Erythroblast (primary cell): ENCODE measurements at places on chromosomes 13 and 19.

GRCh38 chr13:50721672-50721992 lies 121.9 kb downstream of the DLEU7 start:
- DNase-seq = no peak

DNA sequence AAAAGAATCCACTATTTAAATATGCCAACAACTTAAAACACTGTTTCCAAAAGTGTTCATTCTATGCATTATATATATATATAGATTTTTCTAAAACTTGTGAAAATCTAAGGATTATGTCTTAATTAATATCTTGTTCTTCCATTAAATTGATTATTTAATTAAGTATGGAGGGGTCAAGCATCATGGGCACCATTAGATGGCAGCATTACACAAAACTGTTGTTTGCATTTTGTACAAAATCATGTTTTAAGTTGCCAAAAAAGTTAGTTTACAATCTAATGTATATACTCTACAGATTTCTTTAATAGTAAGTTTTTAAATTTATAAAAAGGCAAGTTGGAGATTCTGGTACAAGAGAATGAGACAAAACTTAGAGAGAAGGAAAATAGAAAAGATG lies 213.2 kb upstream of the EDNRB start:
- DNase-seq = no peak

DNA sequence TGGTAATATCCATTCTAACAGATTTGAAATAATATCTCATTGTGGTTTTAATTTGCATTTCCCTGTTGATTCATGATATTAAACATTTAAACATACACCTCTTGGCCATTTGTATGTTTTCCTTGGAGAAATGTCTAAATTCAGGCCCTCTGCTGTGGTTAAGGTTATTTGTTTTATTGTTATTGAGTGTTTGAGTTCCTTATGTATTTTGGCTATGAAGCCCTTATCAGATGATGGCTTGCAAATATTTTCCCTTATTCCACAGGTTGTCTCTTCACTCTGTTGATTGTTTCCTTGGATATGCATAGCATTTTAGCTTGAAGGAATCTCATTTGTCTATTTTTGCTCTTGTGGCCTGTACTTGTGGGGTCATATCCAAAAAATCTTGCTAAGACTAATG lies 303.6 kb downstream of the GPC5 start:
- DNase-seq = no peak

GRCh38 chr13:50078231-50078894 lies 63.1 kb downstream of the KCNRG start:
- no peak for DNase-seq

DNA sequence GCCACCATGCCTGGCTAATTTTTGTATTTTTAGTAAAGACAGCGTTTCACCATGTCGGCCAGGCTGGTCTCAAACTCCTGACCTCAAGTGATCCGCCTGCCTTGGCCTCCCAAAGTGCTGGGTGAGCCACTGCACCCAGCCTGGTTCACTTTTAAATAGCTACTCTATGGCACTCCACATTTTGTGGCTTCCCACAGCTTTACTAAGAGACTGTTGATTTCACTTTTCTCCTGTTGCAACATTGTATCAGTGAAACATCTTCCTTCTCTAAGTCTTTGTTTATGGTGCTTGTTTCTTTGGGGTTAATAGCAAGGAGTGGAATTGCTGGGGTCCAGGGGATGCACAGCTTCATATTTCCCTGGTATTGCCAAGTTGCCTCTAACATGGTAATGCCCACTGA lies 12.3 kb downstream of the TMEM38A start:
- no peak for DNase-seq

DNA sequence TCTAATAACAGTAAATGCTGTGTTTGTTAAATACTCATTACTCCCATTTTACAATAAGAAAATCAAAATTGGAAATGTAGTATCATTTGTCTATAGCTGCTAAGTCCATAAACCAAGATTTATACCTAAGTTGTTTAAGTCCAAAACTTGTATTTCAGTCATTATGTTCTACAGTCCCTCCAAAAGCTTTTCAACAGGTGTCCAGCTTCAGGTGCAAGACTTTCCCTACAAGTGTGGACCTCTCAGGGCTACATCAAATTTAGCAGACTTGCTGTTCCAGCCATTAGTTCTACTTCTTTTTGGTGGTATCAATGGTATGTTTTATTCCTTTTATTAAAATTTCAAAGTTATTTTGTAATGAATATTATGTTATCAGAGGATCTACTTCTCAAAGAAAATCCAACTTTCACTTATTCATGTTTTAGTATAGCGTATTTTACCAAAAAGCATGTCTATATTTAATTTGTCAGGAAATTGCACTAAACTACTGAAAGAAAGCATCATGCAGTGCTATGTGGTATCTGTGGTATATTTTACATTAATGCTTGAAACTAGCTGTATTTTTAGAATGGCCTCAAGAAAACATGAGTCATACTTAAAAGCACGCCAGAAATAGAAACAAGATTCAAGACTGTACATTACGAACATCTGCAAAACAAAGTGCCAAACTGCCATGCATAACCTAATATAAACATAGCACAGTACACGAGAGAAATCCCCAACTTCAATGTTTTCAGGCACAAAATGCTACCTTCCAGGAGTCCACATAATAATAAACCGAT lies 44.5 kb downstream of the VWA8 start:
- peak; percentile 19 for DNase-seq

- no peak for DNase-seq
These were observed 336 bp downstream of the CD22 start for GRCh38 chr19:35329323-35329722.

GRCh38 chr13:23570099-23570920 lies at the start of gene TNFRSF19:
TSS of gene TNFRSF19 (plus strand) at chr13:23570412. CDS start at chr13:23590184, 19,772 bp downstream.
- DNase-seq = peak; percentile 76

GRCh38 chr19:46887240-46887782 lies 26.5 kb downstream of the ARHGAP35 start:
- no peak for DNase-seq

GRCh38 chr13:70795484-70795883 lies 687.2 kb upstream of the KLHL1 start:
- no peak for DNase-seq

GRCh38 chr13:43301346-43301969 lies 278.1 kb downstream of the DNAJC15 start:
- no peak for DNase-seq

DNA sequence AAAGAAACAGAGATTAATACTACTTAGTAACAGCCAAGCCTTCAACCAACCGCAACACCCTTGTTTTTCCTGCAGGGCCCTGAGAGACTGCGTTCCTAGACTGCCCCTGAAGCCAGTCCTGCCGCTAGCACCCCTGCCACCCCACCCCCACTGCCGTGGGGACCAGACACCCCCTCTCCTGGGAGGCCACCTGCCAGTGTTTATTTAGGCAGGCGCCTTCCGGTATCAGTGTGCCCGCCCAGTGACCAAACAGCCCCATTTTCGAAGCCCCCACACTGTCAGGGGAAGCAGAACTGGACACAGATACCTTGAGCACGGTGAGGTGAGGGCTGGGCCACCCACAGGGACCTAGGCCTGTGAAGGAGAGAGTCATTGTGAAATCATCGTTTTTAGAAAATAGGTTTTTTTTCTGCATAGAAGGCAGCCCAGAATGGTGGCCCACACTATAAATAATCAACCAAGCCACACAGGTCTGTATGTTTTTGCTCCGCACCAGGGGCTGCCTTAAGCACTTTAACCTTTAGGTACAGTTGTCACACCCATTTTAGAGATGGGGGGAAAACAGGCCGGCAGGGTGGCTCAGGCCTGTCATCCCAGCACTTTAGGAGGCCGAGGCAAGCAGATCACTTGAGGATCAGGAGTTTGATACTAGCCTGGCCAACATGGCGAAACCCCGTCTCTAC lies 3.5 kb upstream of the TLE5 start:
- no peak for DNase-seq

DNA sequence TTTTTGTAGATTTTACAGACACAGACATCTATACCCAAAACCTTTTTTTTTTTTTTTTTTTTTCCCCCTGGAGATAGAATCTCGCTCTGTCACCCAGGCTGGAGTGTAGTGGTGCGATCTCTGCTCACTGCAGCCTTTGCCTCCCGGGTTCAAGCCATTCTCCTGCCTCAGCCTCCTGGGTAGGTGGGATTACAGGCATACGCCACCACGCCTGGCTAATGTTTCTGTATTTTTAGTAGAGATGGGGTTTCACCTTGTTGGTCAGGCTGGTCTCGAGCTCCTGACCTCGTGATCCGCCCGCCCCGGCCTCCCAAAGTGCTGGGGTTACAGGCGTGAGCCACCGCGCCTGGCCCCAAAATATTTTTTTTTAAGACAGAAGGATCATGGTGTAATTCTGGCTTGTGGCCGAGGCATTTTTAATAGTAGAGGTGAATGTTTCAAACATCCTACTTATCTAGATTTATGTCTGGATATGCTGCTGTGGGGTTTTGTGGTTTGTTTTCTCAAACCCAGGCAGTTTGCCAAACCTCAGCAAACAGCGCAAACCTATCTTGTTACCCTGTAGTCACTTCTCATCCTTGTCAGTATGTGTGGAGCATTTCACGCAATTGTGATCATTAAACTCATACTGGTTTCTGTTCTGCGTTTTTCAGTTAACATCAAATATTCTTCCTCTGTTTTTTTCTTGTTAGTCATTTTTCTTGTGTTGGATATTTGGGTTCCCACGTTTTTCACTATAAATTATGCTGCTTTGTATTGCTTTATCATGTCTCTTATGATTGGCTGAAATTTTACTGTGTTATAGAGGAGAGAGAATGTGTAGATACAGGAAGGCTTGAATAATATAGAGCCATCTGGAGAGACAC lies 36.2 kb upstream of the GARRE1 start:
- DNase-seq = peak; percentile 59

- peak; percentile 34 for DNase-seq
These were observed 36.8 kb downstream of the SERP2 start for GRCh38 chr13:44410328-44410859.

DNA sequence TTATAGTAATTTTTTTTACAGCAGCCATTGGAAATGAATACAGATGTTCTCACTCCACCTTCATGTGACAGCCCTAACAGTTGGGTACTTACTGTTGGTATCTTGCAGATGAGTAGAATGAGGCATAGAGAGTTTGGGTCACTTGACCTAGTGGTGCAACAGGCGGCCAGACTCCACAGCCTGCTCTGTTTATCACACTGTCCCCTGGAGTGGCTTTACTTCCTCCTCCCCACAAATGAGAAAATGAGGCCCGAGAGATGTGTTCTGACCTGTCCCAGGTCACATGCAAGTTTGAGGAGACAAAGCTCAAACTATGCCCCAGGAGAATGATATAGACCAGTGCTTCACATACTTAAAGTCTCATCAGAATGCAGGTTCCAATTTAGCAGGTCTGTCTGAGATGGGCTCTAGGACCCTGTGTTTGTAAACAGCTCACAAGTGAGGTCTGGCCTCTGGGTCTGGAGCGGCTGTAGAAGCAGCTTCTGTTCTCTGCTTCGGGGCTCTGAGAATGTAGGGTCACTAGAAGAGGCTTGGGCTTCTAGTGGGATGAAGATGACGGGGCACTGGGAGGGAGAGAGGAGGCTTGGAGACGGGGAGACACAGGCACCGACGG lies 37.4 kb upstream of the RCBTB2 start:
- DNase-seq = no peak

- DNase-seq = no peak
These were observed 98.3 kb downstream of the SLITRK5 start for GRCh38 chr13:87769445-87769844.

GRCh38 chr13:53054569-53054968 lies 26.0 kb downstream of the OLFM4 start:
- no peak for DNase-seq

GRCh38 chr19:18312092-18312534 lies 10.8 kb downstream of the LSM4 start:
- DNase-seq = no peak

- peak; percentile 64 for DNase-seq
These were observed 14.6 kb downstream of the GNA11 start for GRCh38 chr19:3108775-3109174.

- DNase-seq = no peak
These were observed 644.1 kb downstream of the GPC5 start for GRCh38 chr13:92042522-92042921.

- peak; percentile 41 for DNase-seq
These were observed at the start of gene DCLK1 for GRCh38 chr13:36131222-36131930. TSS of gene DCLK1 (minus strand) at chr13:36131382.
